ENCODE measurements at places on chromosomes 13 and 19.

- ATAC-seq: peak; percentile 90
Observed at GRCh38 chr13:94233401-94233800, 246.1 kb downstream of the DCT start.

GRCh38 chr13:85432881-85433280 is 366.3 kb downstream of the SLITRK6 start:
- no peak for ATAC-seq

- ATAC-seq: peak; percentile 57
Observed at GRCh38 chr19:2461751-2462634, 5.2 kb upstream of the LMNB2 start.

DNA sequence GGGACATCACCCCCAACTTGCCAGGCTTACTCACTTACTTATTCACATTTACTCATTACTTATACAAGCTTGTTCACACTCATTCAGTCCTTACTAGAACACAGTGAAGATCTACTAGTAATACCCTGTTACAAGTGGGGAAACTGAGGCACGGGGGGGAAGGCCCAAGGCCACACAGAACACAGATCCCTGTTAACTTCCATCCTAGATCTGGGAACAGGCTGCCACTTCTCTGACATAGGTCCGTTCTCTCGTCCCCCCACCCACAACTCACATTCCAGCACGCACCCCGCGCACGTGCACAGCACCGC is 1.5 kb upstream of the NRTN start:
- no peak for ATAC-seq

GRCh38 chr13:84865783-84866221 is 933.4 kb downstream of the SLITRK6 start:
- ATAC-seq: no peak

- ATAC-seq: no peak
Observed at GRCh38 chr19:31424861-31425620, 75.8 kb upstream of the TSHZ3 start.

DNA sequence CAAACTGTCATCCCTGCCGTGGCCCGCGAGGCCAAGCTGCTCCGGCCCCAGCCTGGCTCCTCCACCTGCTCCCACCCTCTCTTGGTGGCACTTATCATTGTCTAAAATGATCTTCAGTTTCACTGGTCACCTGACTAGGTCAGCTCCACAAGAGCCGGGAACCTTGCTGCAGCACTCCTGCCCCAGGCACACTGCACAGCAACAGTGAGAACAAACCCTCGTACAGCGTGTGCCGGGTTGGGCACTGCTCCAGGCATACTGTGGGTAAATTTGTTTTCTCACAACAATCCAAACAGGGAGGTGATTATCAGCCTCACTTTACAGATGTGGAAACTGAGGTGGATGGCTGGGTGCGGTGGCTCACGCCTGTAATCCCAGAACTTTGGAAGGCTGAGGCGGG is 8.9 kb downstream of the DEDD2 start:
- no peak for ATAC-seq

- ATAC-seq: peak; percentile 31
Observed at GRCh38 chr19:16386619-16387240, 62.1 kb downstream of the KLF2 start.

DNA sequence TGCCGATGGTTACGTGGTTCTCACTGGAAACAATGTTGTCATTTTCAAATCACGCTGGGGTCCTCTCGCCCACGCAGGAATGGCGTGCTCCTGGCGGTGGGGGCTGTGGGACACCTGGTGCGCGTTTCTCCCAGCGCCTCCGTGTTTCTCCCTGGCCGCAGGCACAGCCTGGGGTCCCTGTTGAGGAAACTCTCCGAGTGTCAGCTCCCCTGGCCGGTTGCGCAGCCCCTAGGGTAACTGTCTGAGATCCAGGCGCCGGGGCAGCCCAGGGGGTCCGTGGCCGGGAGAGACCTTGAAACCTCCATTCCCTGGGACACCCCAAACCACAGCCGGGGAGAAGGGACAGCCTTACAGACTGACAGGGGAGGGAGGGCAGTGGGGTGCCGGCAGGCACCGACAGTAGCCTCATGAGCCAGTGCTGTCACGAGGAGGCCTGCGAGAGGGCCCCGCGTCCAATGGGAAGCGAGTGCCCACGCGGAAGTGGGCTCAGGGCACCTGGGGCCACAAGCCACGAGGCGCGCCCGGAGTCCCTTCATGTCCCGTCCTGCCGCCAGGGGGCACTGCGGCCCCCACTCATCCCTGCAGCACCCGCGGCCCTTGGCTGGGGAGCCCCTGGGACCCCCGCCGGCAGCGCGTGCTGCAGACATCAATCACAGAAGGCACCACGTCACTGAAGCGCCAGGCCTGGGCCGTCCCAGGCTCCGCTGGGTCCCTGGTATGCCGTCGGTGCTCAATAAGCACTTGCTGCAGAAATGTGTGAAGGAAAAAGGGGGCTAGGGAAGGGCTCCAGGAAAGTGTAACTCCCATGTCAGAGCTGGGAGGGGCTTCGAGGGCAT is 9.5 kb downstream of the ADAMTSL5 start:
- no peak for ATAC-seq

- no peak for ATAC-seq
Observed at GRCh38 chr13:94028234-94028633, 451.2 kb downstream of the DCT start.

DNA sequence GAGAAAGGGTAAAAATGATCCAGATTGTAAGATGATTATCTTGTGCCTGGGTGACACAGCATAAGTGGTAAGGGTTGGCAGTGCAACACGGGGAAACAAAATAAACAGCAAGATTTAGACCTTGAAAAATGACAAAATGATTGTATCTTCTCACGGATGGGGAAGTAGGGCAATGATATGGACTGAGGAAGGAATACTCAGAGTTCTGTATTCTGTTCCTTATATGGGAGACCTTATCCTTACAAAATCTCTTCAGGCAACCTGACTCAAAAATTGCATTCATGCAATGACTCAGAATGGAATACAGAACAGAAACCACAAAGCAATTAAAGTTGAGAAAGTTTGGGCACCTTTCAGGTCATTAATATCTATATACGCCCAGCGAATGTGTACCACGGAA is 149.0 kb downstream of the HS6ST3 start:
- ATAC-seq: no peak

DNA sequence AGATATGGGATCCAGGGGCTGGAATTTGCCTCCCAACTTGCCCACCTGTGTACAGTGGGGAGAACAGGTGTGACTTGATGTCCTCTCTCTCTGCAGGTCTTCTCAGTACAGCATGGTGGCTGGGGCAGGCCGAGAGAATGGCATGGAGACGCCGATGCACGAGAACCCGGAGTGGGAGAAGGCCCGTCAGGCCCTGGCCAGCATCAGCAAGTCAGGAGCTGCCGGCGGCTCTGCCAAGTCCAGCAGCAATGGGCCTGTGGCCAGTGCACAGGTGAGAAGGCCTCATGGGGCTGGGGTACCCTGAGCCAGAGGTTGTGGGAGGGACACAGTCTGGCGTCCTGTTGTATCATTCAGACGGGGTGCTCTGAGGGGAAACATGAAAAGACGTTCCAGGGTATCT is 3.0 kb downstream of the LENG8 start:
- ATAC-seq: no peak

DNA sequence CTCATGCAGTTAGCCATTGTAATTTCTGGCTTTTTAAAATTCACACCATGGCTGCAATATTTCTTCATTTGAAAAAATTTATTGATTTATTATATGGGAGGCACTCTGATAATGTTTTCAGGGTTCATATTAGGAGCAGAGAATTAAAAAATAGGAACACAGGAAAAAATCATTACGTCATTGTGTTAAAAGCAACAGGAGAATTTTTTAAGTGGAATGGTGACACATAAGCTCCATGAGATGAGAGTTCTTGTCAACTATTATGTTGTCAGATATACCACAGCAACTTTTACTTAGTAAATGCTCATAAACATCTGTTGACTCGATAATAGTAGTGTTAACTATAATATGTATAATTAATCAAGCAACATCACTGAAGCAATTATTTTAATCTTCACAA is 400.1 kb downstream of the TDRD3 start:
- no peak for ATAC-seq

DNA sequence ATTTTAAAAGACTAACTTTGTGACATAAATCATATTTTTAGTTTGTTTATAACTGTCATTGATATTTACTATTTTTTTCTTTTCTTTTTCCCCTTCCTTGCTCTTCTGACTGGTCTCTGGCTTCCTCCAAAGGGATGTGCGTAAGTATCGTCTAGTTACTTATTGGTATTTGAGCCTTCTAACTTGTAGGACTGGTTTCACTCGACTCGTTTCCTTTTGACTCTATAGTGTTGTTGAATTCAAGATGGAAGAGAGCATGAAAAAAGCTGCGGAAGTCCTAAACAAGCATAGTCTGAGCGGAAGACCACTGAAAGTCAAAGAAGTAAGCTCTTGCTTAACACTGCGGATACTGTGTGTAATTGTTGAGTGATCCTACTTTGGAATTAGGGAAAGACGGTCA is 18.6 kb downstream of the HNRNPM start:
- peak; percentile 52 for ATAC-seq

GRCh38 chr13:34933349-34933748 is 8.7 kb upstream of the NBEA start:
- no peak for ATAC-seq

DNA sequence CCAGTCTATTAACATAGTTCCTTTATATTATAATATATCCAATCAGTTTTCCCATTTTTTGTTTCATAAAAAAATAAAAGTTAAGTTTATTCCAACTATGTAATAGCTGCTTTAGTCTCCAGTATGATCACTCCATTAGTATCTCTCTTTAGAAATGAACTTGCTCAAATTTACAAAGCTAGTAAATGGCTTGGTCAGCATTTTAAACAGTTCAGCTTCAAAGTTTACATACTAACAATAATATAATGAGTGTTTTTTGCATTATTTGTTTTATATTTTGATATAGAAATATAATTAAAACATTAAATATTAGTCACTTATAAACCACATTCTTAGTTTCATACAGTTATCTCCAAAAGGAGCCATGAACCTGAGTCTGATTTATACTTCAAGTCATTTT is 1073.8 kb downstream of the SLITRK5 start:
- ATAC-seq: no peak

- ATAC-seq: no peak
Observed at GRCh38 chr13:87398047-87398446, 273.1 kb upstream of the SLITRK5 start.

DNA sequence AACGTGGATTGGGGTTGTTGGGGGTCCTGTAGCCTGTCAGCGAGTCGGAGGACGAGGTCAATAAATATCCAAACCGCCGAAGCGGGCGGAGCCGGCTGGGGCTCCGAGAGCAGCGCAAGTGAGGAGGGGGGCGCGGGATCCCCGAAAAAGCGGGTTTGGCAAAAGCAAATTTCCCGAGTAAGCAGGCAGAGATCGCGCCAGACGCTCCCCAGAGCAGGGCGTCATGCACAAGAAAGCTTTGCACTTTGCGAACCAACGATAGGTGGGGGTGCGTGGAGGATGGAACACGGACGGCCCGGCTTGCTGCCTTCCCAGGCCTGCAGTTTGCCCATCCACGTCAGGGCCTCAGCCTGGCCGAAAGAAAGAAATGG is 754 bp upstream of the SIX5 start:
- ATAC-seq: peak; percentile 9

DNA sequence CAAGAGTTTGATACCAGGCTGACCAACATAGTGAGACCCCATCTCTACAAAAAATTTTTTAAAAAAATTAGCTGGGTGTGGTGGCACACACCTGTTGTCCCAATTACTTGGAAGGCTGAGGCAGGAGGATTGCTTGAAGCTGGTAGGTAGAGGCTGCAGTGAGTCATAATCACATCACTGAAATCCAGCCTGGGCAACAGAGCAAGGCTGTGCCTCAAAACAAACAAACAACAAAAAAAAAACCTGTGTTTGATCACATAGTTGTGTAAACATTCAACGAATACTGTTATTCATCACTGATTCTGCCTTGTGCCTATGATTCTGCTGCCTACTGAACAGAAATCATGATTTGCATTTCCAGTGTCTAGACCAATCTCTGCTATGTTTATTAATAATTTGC is 134.0 kb downstream of the TBC1D4 start:
- ATAC-seq: no peak

DNA sequence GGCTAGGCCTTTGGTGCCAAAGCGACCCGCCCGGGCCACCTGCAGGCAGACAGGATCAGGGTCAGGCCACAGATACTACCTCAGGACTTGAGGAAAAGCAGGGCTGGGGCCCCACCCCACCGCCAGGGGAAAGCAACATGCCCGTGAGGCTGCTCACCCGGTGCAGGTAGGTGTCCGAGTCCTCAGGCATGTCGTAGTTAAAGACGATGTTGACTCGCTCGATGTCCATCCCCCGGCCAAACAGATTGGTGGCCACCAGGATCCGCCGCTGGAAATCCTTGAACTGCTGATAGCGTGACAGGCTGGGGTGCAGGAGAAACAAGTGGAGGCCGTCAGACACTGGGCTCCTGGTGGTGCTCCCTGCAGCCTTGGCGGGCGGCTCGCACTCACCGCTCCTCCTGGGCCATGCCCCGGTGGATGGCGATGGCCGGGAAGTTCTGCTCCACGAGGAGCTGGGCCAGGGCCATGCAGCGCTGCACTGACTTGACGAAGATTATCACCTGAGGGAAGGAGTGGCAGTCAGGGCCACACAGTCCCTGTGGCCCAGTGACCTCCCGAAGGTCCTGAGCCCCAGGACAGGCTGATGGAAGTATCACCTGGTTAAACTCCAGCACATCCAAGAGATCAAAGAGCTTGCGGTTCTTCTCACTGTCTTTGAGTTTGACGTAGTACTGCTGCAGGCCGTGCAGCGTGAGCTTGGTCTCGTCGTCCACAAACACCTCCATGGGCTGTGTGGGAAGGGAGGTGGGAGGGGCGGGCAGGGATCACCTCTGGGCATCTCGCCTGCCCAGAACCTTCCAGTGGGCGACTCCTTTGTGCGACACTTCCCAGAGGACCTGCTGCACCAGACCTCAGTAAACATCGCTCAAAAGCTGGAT is 9.8 kb downstream of the DDX39A start:
- no peak for ATAC-seq

DNA sequence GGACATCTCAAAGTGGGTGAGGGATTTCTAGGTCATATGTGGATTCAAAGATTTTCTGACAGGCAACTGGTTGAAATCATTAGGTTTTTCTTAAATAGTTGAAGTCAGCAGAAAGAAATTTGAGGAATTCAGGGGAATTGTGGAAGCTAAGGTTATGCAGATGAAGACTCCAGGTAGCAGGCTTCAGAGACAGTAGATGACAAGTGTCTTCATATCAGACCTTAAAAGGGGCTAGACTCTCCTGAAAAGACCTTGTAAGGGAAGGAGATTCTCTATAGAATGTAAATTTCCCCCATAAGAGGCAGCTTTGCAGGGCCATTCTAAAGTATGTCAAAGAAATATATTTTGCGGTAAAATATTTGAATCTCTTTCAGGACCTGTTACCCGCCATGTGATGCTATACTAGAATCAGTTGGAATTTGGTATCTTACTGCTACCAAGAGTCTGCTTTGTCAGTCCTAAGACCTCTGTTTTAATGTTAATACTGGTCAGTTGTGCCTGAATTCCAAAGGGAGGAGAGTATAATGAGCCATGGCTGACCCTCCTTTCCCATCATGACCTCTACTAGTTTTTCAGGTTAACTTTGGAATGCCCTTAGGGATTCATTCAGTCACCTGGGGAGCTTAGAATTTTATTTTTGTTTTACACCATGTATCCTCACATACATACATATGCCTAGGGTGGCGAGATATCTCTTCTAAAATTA is 1115.5 kb upstream of the SLC10A2 start:
- ATAC-seq: no peak

Data from esophagus mucosa (tissue), 1 donor.